ENCODE measurements at places on chromosomes 7 and 10.

DNA sequence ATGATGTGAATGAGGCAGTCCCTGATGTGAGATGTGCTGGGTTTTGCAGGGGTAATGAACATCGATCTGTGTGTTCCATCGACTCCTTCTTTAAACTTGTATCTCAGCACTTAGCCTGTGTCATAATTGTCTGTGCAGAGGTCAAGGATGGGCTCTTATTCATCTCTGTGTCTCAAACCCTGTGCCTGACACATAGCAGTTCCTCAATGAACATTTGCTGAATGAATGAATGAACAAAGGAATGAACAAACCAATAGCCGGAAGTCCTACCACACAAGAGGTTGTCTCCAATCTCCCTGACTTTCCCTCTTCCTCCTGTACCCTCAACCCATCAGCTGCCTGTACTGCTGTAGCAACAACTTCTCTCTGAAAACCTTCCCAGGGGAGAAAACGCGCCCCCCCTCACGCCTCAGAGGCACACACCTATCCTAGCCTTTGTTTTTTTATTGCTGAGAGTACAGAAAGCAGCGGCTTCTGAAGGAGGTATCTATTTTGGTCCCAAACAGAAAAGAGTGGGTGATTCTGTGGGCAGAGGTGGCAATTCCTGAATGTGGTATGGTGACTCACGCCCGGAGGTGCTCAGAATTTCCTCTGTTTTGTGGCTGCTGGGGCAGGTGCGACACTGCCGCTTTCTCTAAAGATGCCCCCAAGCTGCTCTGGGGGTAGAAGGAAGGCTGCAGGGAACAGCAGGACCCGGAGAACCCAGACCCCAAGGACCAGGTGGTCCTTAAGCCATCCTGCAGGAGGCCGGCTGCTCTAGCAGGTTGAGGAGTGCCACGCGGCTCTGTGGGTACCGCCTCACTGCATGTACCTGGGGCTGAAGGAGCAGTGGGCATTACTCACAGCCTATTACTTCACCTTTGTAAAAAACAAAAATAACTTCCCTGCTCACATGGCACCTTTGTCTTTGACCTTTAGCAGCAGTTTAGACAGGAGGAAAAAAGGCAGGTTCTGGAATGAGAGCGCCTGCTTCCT lies 9.6 kb downstream of the IL2RA start:
- DNase-seq: peak; percentile 30

DNA sequence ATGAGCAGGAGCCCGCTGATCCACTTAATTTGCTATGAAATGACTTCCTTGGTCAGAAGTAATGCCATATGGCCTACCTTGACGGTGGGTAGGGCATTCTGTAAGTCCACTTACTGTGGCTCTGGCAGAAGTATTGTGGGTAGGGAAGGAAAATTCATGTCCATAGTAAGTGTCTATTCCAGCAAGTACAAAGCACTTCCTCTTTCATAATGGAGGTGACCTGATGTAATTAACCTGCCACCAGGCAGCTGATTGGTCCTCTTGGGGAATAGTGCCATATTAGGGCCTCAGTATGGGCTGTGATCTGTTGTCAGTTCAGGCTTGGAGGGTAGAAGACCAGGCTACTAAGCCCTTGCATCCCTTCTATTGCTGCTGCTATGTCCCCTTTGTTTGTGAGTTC lies 103.9 kb downstream of the SLC37A3 start:
- DNase-seq: no peak

DNA sequence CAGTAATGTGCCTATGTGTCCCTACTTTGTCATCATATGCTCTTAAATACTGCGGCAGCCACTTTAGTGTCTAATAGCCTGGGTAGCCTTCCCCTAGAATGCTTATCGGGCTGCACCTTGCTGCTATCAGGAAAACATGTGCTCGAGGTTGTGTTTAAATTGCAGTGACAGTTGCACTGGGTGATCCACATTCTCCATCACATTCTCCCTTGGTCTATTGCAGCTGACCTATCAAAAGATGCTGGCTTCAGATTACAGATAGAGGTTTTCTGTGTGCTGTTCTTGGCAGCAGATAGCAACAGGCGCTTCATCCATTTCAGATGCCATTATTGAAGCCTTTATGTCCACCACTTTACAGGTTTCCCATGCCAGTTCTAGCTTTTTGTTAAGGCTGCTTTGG lies 130.1 kb upstream of the MDFIC start:
- no peak for DNase-seq

DNA sequence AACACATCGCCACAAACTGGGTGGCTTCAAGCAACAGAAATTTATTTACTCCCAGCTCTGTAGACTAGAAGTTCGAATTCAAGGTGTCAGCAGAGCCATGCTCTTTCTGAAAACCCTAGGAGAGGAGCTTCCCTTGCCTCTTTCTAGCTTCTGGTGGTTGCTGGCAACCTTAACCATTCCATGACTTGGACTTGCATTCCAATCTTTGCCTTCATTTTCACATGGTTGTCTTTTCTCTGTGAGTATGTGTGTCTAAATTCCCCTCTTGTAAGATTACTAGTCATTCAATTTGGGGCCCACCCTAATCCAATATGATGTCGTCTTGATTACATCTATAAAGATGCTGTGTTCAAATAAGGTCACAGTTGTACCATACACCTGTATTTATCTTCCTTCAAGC lies 65.9 kb upstream of the PRKG1 start:
- no peak for DNase-seq

DNA sequence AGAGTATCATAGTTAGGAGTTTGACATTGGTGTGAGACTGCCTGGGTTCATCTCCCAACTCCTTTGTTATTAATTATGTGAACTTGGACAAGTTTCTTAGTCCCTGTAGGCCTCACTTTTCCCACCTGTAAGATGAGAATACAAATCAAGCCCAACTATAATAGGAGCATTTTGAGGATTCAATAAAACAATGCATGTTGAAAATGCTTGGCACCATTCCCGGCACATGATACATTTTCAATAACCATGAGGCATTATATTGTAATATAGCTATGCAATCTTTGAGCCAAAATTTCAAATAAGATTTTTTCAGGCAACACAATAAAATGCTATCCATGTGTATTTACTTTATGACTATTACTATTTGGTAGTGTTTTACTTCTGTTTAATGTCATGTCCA lies 229.0 kb upstream of the SP4 start:
- DNase-seq: no peak

- peak; percentile 16 for DNase-seq
Measured at GRCh38 chr10:78594559-78595268, 474.1 kb upstream of the ZMIZ1 start.

DNA sequence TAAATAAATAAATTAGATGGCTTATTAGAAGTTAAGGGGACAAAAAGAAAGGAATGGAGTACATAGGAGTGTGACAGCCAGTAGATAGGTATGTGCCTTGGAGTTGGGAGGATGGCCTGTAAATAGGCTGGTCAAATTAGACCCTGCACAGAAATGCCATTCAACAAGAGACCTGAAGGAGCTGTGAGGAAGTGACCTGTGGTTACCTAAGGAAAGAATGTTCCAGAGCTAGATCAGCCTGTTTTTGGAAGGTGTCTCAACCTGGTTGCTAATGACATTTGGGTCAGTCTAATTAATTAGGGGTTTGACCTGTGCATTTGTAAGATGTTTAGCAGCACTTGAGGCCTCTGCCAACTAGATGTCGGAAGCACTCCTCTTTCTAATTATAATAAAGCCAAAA lies 315.3 kb upstream of the PLXDC2 start:
- no peak for DNase-seq

- no peak for DNase-seq
Measured at GRCh38 chr10:96415891-96416554, 57.2 kb upstream of the OPALIN start.

DNA sequence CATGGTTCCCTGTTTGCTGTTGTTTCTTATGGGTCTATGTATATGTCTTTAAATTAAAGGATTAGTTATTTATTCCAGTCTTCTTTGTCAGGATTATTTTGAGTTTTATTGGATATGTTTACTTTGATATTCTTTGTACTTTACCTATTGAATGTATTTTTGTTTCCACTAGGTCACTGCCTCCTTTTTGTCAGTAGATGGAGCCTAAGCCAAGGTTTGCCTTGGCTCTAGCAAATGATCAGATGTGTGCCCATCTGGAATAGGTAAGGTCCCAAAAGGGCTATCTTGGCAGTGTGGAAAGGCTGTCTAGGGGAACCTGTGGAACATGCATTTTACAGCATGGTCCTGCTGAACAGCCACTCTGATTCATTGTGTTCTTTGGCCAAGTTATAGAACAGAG lies 337.3 kb upstream of the GHITM start:
- DNase-seq: no peak

- DNase-seq: no peak
Measured at GRCh38 chr7:81110673-81111072, 191.8 kb upstream of the SEMA3C start.

- no peak for DNase-seq
Measured at GRCh38 chr10:132753596-132753995, 32.4 kb downstream of the NKX6-2 start.
